Dorsolateral prefrontal cortex (tissue), 122 donors: ENCODE measurements at places on chromosomes 3 and 15.

DNA sequence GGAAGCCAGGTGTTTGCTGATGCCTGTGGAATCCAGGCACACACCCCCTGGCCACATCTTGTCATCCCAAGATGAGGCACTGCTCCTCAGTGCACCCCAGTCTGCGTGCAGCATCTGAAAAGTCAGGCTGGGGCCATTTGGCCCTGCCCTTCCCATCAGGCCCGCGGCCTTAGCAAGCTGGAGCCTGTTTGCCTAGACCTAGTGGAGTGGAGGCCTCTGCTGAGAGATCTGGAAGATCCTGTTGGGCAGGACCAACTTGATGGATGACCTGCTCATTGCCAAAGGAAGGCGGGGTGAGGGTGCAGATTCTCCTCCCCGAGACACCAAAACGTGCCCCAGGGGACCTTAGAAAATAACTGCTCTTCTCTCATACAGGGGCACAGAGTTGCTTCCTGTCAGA, 220.2 kb downstream of the SHQ1 start:
- no peak for DNase-seq

- DNase-seq = no peak
Observed at GRCh38 chr3:168002786-168003368, 92.8 kb downstream of the GOLIM4 start.

- no peak for DNase-seq
Observed at GRCh38 chr3:61547625-61548024, 13.7 kb upstream of the PTPRG start.

DNA sequence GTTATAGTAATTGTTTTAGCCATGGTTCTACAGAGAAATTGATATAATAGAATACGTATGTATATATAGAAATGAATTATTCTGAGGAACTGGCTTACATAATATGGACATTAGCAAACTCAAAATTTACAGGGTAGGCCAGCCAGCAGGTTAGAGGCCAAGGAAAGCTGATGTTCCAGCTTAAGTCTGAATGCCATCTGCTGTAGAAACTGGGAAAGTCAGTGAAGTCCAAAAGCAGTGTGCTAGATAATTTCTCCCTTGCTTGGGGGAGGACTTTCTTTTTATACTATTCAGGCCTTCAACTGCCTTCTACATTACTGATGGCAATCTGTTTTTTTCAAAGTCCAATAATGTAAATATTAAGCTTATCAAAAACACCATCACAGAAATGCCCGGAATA, 1174.7 kb downstream of the ZPLD1 start:
- DNase-seq = no peak

GRCh38 chr3:123004201-123004918, 23.2 kb downstream of the SEMA5B start:
- no peak for DNase-seq
